ENCODE measurements at places on chromosomes 1 and 21.

DNA sequence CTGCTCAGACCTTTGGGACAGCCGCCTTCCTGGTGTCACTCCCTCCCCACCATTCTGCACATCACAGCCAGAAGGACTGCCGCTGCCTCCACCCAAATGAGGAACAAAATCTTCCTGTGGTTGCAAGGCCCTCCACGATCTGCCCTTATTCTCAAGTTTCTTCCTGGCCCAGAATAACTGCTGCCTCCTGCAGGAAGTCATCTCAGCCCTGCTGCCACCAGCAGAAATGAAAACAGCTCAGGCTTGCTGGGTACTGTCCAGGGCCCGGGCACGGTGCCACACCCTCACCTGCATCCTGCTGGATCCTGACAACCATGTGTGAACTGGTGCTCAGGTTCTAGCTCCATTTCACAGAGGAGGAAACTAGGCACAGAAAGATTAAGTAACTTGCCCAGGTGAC is 2.8 kb downstream of the CLDN19 start:
- no peak for DNase-seq

DNA sequence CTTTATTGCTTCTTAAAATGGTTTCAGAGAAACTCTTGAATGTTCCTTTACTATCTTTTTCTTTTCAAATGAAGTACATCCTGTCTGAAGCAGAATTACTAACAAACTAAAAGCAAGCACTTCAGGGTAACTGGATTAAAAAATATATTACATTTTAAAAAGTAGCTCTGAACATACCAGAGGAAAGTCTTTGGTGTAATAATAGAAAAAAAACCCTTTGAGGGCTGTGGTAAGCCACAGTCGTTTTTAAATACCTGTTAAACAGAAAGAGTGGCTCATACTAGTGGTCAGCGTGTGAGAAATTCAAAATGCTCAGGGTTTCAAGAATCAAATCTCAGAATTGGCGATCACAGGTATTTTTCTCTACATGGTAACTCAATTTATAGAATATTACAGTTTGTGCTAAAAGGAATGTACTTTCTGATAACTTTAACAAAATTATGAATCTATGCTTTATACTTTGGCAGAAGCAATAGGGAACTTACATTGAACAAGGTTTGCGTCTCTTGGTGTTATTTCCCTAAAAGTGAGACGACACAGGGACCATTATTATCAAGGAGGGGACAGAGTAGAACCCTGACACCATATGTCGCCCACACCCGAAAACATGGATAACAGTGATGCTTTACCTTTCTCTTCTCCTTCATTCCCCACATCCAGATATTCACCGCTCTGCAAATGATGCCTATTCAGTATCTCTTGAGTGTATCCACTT is 97.0 kb upstream of the DPH5 start:
- DNase-seq: no peak

- DNase-seq: no peak
These were observed 56.9 kb downstream of the MAN1C1 start for GRCh38 chr1:25673456-25673855.

DNA sequence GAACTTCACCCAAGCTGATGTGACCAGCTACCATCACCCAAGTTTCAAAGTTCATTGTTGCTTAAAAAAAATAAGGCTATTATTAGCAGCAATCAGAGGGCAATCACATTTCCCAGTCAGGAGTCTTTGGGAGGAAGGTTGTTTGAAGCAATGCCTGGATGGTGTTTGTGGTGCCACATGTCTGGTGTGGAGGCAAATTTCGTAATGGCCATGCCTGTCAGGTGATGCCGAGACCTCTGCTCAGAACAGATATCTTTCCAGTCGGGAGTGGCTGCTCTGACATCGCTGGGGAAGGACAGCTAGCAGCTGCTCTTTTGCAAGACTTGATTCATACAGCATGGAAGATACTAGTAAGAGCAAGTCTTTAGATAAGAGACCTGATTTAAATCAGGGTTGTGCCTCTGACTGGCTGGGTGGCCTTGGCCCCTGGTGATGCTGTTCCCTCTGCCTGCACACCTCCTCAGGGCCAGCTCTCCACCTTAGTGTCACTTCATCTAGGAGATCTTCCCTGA is 187.8 kb upstream of the JUN start:
- DNase-seq: no peak

- DNase-seq: peak; percentile 27
These were observed 670.5 kb downstream of the KIF26B start for GRCh38 chr1:245825128-245825901.

Data from iPS-NIHi11 (cell line).